Heart left ventricle (tissue), 16 donors: ENCODE measurements at places on chromosomes 16 and 17.

DNA sequence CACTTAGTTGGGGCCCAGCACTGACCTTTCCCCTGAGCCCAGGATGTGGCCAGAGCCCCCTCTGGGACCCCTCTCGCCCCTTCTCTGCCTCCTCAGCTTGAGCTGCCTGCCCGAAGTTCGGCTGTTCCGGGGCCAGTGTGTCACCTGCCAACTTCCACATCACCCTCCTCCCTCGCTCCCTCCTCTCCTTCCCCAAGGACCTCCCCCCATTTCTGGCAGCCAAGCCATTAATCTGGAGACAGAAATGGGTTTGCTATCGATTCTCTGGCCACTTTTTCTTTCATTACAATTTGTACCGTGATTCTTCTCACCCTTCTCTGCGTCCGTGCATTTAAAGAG is 8.8 kb upstream of the ADAM11 start:
- peaks cover 18% of the 10 kb centered on the region for H3K4me1 ChIP-seq
- H3K36me3 ChIP-seq: peaks cover 10% of the 10 kb centered on the region
- no peaks in the 10 kb centered on the region for H3K27me3 ChIP-seq
- peak overlapping the region; percentile 33 for H3K27ac ChIP-seq

- peaks cover 48% of the 10 kb centered on the region for H3K4me1 ChIP-seq
- peak overlapping the region; percentile 99 for H3K27ac ChIP-seq
- peak; percentile 53 for DNase-seq
Observed at GRCh38 chr17:44220213-44221083, 973 bp upstream of the UBTF start.

GRCh38 chr17:33385713-33386112 is 92.6 kb upstream of the ASIC2 start:
- no peaks in the 10 kb centered on the region for H3K4me1 ChIP-seq
- H3K27ac ChIP-seq: no peak overlapping the region
- no peaks in the 10 kb centered on the region for H3K36me3 ChIP-seq
- no peaks in the 10 kb centered on the region for H3K27me3 ChIP-seq
- H3K4me3 ChIP-seq: no peak overlapping the region

DNA sequence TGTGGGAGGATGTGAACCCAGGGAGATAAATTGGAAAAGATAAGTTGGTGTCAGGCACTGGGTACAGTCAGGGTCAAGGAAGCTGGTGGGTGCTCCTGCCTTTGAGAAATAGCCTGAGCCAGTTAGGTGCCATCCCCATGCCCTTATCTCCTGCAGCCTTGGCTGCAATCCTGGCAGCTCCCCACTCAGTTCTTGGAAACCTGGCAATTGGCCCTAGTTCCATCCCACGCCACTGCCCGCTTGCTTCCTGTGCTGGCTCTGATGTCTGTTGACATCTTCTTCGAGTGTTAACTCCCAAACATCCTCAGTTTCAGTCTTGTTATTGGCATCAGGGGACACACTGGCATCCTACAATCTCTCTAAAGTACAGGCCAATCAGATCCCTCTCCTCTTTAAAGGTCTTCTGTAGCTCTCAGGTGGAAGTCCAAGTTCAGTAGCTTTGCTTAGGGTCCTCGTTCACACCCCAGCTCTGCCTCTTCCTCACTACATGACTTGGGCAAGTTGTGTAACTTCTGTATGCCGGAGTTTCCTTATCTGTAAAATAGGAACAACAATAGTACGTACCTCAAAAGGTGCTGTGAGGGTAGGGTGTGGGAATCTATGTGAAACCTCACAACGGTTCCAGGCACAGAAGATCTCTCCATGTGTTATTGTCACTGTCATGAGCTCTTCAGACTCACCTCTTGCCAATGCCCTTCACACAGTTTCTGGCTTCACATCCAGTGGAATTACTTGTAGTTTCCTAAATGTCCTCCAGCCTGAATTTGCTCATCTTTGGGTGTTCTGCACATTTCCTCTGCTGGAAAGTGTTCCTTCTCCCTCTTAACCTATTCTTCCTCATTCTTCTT is 13.5 kb upstream of the PRKAR1A start:
- H3K27me3 ChIP-seq: no peaks in the 10 kb centered on the region
- H3K36me3 ChIP-seq: no peaks in the 10 kb centered on the region
- H3K4me1 ChIP-seq: peaks cover 14% of the 10 kb centered on the region
- DNase-seq: peak; percentile 83
- H3K27ac ChIP-seq: no peak overlapping the region
- H3K4me3 ChIP-seq: no peak overlapping the region

DNA sequence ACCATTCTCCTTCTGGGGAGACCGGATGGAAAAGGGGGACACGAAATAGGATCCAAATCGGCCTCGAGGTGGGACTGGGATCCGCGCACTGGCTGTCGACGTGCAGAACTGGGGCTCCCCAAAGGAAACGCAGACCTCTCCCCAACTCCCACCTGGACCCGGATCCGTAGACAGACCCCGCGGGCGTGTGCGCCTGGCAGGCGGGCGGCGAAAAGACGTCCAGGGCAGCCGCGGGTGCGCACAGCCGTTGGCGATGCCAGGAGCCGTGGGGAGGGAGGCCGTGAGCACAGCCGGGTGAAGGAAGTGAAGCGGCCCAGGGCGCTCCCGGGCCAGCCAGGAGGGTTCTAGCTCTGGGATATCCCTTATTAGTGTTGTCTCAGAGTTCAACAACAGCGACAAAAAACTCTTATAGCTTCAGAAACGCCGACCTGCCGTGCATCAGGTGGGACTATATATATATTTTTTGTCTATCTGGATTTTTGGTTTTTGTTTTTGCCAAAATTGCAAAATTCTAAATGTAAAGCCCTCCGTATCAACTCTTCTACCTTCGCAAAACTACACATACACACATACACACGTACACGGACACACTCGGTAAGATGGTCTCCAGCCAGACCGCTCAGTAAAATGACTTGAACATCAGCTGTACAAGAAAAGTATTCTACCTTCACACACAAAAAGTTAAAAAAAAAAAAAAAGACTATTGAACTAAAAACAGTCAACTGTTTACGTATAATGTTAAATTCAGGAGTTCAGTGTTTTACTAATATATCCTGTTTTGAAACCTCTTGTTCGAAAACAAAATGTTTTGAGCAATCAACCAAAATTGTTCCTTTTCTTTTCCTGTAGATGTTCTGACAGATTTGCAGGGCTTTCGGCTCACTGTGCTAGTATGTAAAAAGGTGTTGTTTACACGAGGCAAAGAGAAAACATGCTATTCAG is 5.2 kb upstream of the AATF start:
- peaks cover 91% of the 10 kb centered on the region for H3K27me3 ChIP-seq
- no peak overlapping the region for H3K27ac ChIP-seq
- no peaks in the 10 kb centered on the region for H3K36me3 ChIP-seq
- peaks cover 39% of the 10 kb centered on the region for H3K4me1 ChIP-seq
- DNase-seq: no peak
- H3K4me3 ChIP-seq: no peak overlapping the region

GRCh38 chr16:4880006-4880580 is 32.8 kb downstream of the UBN1 start:
- H3K27ac ChIP-seq: no peak overlapping the region
- H3K36me3 ChIP-seq: peaks cover 96% of the 10 kb centered on the region
- no peaks in the 10 kb centered on the region for H3K27me3 ChIP-seq
